ENCODE measurements at places on chromosomes 6 and 20. TPM values are rescaled to one million over a fixed set of nuclear protein-coding genes. Genes with fewer than 3 reads are reported as not detected.

- no peak for DNase-seq
- no peak overlapping the region for H3K27ac ChIP-seq
- no peaks in the 10 kb centered on the region for H3K36me3 ChIP-seq
- H3K27me3 ChIP-seq = peaks cover 7% of the 10 kb centered on the region
- H3K4me3 ChIP-seq = no peak overlapping the region
- H3K4me1 ChIP-seq = no peaks in the 10 kb centered on the region
Observed at GRCh38 chr6:112287577-112288225, 33.3 kb upstream of the LAMA4 start.

The PLG gene
- total RNA-seq = not detected

The SLC35B2 gene
- total RNA-seq = 27.9 TPM

GRCh38 chr6:72809746-72810379, 188.0 kb downstream of the KCNQ5 start:
- H3K27me3 ChIP-seq = no peaks in the 10 kb centered on the region
- H3K4me1 ChIP-seq = no peaks in the 10 kb centered on the region
- H3K36me3 ChIP-seq = no peaks in the 10 kb centered on the region
- no peak for DNase-seq
- H3K4me3 ChIP-seq = no peak overlapping the region

The VSX1 gene
- not detected for total RNA-seq

DNA sequence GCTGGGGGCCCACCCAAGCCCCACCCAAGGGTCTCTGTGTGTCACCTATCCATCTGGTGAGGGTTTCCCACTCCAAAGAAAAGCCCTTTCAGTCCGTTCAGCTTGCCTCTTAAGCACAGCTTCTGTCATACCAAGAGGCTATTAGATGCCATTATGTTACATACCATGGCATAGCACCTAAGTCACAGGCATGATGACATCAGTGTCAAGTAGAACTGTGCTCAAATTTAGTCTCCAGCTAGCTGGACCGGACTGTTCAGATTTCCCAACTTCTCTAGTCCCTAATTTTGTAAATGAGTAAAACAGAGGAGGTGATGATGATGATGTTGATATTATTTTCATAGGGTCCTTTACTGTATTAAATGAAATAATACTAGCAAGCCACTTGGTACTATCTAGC, 19.2 kb upstream of the PLEKHG1 start:
- H3K4me1 ChIP-seq = peaks cover 2% of the 10 kb centered on the region
- DNase-seq = no peak
- no peak overlapping the region for H3K27ac ChIP-seq
- no peak overlapping the region for H3K4me3 ChIP-seq

DNA sequence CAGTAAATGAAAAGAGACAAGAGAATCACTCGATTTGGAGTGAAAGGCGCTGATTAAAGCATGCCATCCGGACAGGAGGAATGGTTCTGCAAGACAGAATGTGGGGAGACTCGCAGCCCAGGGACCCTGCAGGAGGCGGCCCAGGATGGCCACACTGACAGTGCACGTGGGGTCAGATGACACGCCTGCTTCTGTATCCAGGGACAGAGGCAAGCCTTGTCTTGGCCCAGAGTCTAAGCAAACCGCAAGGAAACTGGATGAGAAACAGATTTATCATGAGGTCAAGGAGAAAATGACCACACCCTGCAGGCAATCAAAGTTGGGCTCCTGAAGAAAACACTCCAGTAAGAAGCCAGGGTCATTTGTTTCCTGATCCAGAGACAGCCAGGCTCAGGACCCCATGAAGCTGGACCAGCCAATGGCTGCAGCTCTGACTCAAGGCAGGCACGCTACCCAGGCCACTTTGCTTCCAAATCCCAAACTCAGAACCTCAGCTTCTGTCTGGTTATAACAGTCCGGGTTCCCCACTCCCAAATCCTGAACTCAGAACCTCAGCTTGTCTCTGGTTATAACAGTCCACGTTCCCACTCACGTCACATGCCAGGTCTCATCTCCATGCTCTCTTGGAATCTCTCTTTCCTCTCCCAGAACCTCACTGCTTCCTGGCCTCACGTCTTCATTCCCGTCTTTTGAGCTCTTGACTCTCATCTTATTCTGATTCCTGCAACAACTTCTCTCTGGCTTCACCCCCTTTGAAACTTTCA, 144.9 kb upstream of the THBS2 start:
- no peaks in the 10 kb centered on the region for H3K36me3 ChIP-seq
- no peak for DNase-seq
- no peaks in the 10 kb centered on the region for H3K4me1 ChIP-seq
- no peak overlapping the region for H3K27ac ChIP-seq
- H3K4me3 ChIP-seq = no peak overlapping the region

The ENPP4 gene
- total RNA-seq = 25.5 TPM

The MEI4 gene
- total RNA-seq = not detected

GRCh38 chr20:41290804-41291389, 26.6 kb downstream of the ZHX3 start:
- H3K27ac ChIP-seq = no peak overlapping the region
- no peaks in the 10 kb centered on the region for H3K27me3 ChIP-seq
- DNase-seq = no peak
- no peaks in the 10 kb centered on the region for H3K36me3 ChIP-seq
- no peaks in the 10 kb centered on the region for H3K4me1 ChIP-seq
- H3K4me3 ChIP-seq = no peak overlapping the region

The NMBR gene
- not detected for total RNA-seq

GRCh38 chr20:11585752-11586352, 331.8 kb upstream of the BTBD3 start:
- no peak overlapping the region for H3K4me3 ChIP-seq
- H3K27me3 ChIP-seq = no peaks in the 10 kb centered on the region
- H3K27ac ChIP-seq = no peak overlapping the region
- no peaks in the 10 kb centered on the region for H3K36me3 ChIP-seq

The DUSP15 gene
- total RNA-seq = 2.1 TPM

DNA sequence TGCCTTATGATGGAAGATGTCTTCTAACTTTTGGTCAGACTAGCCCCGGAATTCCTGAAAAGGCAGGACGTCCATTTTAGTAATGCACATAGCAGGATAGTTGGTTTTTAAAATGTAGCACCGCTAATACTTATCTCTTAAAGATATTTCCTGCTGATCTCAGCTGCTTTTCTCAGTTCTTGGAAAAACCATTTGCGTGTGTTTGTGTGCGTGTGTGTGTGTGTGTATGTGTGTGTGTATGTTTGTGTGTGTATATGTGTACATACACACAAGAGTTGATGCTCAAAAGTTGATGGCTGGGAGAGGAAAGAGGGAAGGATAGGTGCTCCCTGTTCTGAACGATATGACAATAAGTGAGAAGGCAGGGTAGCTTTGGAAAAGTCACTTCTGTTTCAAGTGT, 61.7 kb upstream of the SUPT3H start:
- no peaks in the 10 kb centered on the region for H3K36me3 ChIP-seq
- no peak for DNase-seq
- H3K4me1 ChIP-seq = peaks cover 10% of the 10 kb centered on the region
- H3K27ac ChIP-seq = no peak overlapping the region
- no peaks in the 10 kb centered on the region for H3K27me3 ChIP-seq

DNA sequence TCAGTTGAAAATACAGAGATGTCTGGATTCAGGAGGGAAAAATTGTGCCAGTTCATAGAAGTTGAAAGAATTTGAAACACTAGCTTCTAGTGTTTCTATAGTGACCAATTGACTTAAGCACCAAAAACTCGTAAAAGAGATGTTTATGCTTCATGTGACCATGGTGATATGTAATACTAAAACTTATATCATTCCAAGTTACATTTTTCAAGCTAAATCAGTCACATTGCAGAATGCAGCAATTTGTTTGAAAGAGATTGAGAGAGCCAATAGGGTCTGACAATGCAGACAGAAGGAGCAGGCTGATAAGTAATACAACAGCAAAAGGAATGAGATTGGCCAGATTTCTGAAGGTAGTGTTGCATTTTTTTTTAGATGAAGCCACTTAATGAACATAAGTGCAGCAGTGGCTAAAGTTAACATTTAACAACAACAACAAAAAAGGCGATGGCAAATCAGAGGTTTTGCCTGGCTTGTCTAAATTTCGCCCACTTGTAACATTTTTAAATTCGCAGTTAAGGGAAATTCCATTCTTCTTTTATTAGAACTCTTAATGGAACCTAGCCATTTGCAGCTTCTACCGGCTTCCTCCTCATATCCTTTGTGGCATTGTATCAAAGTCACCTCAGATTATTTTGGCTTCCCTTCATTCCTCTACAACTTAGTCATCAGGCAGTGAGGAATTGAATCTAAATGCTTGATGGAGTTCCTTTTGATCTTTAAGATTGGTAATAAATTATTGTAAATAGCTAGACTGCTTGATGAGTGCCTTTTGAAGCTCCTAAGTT, 484.0 kb upstream of the SOX4 start:
- H3K4me1 ChIP-seq = no peaks in the 10 kb centered on the region
- H3K27me3 ChIP-seq = no peaks in the 10 kb centered on the region
- H3K4me3 ChIP-seq = no peak overlapping the region
- H3K36me3 ChIP-seq = no peaks in the 10 kb centered on the region
- no peak overlapping the region for H3K27ac ChIP-seq

- H3K27me3 ChIP-seq = no peaks in the 10 kb centered on the region
- DNase-seq = no peak
- peak overlapping the region; percentile 94 for H3K27ac ChIP-seq
- H3K4me3 ChIP-seq = no peak overlapping the region
- peaks cover 2% of the 10 kb centered on the region for H3K36me3 ChIP-seq
Observed at GRCh38 chr20:36607586-36608387, 2.2 kb downstream of the RAB5IF start.

DNA sequence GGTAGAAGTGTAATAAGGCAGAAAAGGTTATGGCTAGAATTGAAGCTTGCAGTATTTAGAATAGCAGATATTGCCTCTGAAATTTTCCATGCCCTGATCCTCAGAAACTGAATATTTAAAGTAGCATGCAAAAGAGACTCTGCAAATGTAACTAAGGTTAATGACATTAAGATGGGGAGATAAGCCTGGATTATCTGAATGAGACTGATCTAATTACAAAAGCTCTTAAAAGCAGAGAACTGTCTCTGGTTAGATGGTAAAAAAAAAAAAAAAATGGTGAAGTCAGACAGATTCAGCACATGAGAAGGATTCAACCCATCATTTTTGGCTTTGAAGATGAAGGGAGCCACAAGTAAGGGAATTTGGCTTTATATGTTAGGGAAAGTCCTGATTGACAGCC, 503.7 kb upstream of the IRAK1BP1 start:
- H3K4me3 ChIP-seq = no peak overlapping the region
- no peaks in the 10 kb centered on the region for H3K4me1 ChIP-seq
- DNase-seq = no peak
- no peaks in the 10 kb centered on the region for H3K36me3 ChIP-seq
- no peak overlapping the region for H3K27ac ChIP-seq

- H3K27ac ChIP-seq = no peak overlapping the region
- DNase-seq = no peak
- no peak overlapping the region for H3K4me3 ChIP-seq
- no peaks in the 10 kb centered on the region for H3K4me1 ChIP-seq
Observed at GRCh38 chr6:83868639-83869038, 9.2 kb downstream of the CYB5R4 start.
